ENCODE measurements at places on chromosomes 12 and 14.

- peak; percentile 1 for DNase-seq
These were observed 1.1 kb upstream of the SLCO1B1 start for GRCh38 chr12:21129906-21130305.

GRCh38 chr14:80313806-80314205 lies 102.5 kb upstream of the DIO2 start:
- DNase-seq: peak; percentile 42

DNA sequence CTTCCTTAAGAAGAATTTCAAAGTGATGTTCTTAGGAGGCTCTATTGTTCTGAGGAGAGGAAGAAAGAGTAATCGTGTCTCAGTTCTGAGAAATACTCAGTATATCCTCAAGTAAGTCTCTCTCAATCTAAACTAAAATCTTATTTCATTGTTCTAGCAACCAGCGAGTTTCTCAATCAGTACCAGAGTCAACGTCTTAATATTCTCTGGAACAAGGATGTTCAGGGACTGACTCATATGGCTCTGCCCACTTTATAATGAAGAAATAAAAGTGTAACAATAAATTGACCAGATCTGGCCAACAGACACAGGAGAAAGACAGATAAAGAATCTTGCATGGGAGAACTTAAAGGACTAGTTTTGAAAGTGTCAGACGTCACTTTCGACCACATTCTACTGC lies 469.8 kb upstream of the FLRT2 start:
- peak; percentile 48 for DNase-seq

DNA sequence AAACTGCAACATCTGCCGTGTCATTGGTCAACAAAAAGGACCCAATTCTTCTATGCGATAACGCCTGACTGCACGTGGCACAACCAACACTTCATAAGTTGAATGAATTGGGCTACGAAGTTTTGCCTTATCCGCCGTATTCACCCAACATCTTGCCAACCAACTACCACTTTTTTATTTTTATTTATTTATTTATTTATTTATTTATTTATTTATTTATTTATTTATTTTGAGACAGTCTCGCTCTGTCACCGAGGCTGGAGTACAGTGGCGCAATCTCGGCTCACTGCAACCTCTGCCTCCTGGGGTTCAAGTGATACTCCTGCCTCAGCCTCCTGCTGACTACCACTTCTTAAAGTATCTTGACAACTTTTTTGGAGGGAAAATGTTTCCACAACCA lies 127.4 kb downstream of the RASSF9 start:
- DNase-seq: no peak

GRCh38 chr12:66744956-66745383 lies 66.1 kb upstream of the GRIP1 start:
- no peak for DNase-seq

- DNase-seq: peak; percentile 77
These were observed 66.1 kb downstream of the FUT8 start for GRCh38 chr14:65478596-65478995.

- DNase-seq: peak; percentile 56
These were observed 539 bp upstream of the HMGA2 start for GRCh38 chr12:65823513-65824375.

DNA sequence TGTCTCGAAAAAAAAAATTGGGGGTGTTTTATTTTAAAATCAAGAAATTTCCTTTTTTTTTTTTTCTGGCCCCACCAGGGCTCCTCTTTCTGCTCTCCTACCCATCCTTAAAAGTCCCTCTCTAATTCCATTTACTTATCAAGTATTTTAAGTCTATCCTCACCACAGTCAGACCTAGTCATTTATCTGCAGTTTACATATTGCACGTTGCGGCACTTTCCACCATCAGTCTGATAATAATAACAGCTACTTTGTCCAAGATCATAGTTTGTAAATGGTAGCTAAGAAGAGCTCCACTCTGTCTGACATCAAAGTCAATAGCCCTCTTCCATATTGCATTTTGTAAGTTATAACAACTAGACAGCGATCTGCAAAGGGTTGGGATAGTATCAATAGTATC lies 23.6 kb upstream of the CAND1 start:
- no peak for DNase-seq

DNA sequence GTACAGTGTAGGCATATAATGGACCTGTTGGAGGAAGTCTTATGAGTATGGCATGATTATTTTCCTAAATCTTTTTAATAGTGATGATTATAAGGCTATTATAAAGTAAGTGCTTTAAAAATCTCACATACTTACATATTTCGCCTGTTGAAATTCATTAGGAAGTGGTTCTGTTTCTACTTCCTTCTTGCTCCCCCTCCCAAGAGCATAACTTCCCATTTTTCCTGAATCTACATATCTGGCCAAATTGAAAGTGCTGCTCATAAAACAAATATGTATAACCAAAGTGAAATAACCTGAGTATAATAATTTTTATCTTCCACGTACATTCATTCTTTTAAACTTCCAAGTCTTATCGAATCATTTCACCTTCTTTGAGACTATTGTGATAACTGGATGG lies 455.6 kb upstream of the SEL1L start:
- DNase-seq: no peak

GRCh38 chr12:88909510-88909909 lies 329.2 kb upstream of the KITLG start:
- no peak for DNase-seq

- peak; percentile 46 for DNase-seq
These were observed 137.0 kb upstream of the HIF1A start for GRCh38 chr14:61558271-61558670.

DNA sequence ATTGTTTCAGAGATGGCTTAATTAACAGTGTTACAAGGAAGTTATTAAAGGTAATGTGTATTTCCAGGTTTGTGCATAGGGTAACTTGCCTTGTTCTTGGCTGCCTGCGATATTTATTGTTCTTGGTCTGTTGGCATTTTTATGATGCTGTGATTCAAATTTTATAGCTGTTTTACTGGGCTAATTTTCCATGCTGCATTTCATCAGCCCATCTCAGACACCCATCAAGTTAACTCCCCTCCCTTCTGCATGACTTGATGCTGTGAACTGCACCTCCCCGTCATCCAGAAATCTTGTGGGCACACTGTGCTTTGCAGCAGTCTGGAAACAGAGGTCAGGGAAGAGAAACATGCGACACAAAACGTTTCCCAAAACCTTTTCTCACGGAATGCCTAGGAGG lies 1049.2 kb downstream of the AACS start:
- no peak for DNase-seq

DNA sequence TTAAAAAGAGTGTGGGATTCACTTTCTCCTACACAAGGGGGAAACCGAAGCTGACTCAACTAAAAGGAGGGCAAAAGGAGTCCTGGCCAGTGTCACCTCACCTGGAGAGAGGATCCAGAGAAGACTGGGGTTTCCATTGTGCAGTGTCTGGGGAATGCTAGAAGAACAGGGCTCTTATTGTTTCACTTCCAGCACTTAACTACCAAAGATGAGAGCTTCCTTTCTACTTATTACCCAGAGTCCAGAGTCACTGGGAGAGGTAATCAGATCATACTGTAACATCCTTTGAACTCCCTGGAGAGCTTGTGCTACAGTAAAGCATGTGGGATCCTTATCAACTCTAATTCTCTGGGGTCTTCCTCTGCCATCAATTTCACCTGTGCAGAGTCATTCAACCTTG lies 148.4 kb upstream of the BCL2L14 start:
- no peak for DNase-seq

DNA sequence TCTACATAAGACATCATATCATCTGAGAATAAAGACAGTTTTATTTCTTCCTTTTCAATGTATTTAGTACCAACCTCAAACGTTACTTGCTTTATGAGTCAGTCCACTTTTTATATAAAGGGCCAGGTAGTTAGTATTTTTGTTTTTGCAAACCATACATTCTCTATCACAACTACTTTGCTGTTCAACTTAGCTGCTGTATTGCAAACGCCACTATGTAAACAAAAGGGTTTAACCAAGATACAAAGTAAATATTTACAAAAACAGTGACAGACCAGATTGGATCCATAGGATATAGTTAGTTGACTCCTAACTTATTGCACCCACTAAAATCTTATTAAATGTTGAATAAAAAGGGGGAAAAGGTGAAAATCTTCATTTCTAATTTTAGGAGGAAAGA lies 87.7 kb upstream of the FOXG1 start:
- DNase-seq: no peak

Measured in iris pigment epithelial cell (primary cell).